CD4-positive, alpha-beta T cell treated with Interleukin-17A for 4 hours (primary cell): ENCODE measurements at places on chromosomes 11 and 22.

DNA sequence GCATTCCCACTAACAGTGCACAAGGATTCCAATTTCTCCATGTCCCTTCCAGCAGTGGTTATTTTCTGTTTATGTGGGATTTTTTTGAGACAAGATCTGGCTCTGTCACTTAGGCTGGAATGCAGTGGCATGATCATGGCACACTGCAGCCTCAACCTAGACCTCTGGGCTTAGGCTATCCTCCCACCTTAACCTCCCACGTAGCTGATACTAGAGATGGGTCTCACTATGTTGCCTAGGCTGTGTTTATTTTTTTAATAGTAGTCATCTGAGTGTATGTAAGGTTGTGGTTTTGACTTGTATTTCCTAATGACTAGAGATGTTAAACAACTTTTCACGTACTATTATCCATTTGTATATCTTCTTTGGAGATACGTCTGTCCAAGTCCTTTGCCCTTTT is 74.6 kb downstream of the KCNQ1OT1 start:
- no peak for DNase-seq

DNA sequence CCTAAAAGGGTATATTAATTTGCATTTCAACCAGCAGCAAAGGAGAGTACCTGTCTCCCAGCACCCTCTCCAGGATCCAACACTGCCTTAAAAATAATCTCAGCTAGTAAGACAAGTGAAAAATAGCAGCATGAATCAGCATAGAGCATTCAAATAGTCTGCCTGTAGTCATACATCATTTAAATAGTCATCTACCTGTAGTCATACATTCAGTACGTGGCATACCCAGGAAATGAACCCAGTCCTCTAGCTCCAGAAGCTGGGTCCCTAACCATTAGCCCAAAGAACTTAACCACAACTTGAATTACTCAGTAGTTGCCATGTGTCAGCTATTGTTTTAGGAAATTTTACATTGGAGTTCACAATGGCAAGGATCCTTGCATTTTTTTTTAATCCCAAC is 9.3 kb downstream of the TENM4 start:
- DNase-seq: no peak

DNA sequence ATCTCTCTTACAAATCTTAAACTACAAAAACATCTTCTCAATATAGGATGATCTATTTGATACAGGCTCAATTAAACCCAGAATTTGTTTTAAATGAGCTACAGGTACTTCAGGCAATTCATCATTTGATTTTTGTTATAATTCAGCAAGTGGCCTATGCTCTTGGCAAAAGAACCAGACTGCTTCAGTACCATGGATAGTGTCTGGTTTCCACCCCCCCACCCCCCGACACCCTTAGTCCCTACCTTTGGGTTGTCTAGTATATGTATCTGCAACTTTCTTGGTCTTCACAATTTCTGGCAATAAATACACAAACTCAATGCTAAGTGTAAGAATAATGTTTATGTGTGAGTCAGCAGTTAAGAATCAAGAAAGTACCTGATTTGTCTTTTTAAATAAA is 97.3 kb upstream of the API5 start:
- no peak for DNase-seq

DNA sequence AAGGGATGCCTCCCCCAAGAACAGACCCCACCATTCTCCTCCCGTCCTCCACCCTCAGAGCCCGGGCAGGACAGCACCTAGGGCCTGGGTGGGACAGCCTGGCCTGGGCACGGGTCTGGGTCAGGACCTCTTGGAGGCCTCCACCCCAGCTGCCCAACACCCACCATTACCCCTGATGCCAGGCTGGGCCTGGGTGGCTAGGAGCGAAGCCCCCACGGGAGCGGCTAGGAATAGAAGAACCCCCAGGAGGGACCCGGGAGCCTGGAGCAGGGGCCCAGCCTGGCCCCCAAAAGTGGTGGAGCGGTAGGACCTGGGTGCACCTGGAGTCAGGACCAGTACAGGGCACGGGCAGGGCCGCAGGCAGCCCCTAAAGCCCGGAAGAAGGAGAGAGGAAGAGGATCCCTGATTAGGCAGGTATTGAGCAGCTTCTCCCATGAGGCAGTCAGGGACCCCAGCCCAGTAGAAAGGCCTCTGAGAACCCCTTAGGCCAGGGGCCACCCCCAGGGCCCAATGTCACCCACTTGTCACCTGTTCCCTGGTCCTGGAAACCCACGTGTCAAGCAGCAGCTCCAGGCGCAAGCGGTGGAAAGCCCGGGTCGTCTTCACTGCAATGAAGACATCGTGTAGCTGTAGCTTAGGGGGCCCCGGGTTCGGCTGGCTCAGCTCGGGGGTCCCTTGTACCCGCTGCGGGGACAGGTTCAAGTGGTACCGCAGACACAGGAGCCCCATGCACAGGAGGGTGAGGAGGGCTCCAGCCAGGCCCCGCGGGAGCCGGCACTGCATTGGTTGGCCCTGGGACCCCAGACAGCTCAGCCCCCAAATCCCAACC is 575 bp downstream of the MFNG start:
- DNase-seq: peak; percentile 28

- DNase-seq: no peak
Measured at GRCh38 chr22:22957090-22957489, 69.5 kb downstream of the IGLL5 start.

GRCh38 chr11:123299721-123300120 is 104.7 kb upstream of the CLMP start:
- no peak for DNase-seq

DNA sequence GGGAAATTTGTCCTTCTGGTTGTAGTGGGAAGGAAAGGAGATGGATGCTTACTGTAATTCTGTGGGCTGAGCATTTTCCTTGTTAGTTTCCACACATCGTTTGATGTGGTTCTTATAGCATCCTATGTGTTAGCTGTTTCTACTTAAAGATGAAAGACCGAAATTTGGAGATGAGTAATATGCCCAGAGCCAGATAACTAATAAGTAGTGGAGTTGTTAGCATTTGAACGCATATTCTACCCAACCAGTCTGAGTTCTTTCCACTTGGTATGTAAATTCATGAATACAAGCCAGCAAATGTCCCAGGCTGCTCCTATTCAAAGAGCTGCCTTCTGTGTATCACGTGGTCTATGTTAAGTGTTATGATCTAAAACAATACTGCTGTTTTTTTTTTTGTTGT is 14.6 kb downstream of the SPECC1L start:
- DNase-seq: no peak

GRCh38 chr22:30877662-30878515 is 90.7 kb downstream of the MORC2 start:
- no peak for DNase-seq

DNA sequence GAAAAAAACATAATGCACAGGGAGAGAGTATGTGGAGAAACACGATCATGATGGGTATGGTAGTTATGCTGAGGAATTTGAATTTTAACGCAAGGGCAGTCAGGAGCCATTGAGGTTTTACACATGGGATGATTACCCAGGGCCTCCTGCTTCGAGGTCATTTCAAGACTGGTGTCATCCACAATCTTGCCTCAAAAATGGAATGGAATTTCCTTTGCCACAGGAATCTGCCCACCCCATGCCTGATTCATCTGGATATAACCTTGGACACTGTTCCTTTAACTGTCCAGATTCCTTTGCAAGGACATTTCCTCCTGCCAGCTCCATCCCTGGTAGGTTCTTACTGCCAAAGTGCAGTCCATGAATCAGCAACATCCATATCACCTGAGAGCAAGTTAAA is 655.9 kb upstream of the TENM4 start:
- DNase-seq: no peak

GRCh38 chr11:15805726-15806125 is 550.6 kb downstream of the SOX6 start:
- DNase-seq: no peak

DNA sequence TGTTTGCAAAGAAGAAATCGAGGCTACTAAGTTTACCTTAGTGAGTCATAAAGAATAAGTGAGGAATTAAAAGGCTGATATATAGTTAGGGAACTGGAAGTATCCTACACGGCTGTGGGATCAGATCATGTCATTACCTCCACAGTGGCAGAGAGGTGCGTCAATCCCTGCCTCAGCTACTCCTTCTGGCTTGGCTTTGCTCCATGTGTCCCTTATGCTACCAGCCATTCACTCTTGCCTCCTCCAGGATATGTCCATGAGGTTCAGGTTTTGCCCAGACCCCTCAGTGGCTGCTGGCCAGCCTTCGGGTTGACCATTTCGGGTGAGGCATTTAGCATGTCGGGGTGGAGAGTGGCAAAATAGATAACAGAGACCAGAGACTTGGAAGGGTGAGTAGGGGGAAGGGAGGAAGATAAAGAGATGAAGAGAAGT is 153.4 kb downstream of the LDLRAD3 start:
- DNase-seq: no peak

DNA sequence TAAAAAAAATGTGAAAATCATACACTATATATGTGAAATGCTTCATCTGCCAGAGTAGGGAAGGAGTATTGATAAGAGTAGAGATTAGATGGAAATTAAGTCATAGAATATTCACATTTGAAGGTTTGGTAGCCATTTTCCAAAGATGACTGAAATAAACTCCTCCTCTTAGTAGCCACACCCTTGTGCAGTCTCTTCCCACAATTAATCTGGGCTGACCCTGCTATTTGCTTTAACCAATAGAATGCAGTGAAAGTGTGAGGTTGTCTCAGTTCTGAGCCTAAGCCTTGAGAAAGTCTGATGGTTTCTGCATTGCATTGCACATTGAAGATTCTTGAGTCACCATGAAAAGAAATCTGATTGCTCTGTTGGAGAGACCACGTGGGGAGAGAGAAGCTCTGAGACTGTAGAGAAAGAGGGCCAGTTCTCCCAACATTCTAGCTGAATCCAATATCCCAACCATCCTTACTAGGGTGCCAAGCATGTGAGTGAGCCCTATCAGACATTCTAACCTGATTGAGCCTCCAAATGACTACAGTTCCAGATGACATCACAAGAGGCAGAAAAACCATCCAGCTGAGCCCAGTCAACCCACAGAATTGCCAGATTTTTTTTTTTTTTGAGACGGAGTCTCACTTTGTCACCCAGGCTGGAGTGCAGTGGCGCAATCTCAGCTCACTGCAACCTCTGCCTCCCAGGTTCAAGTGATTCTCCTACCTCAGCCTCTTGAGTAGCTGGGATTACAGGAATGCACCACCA is 29.4 kb upstream of the CAPRIN1 start:
- DNase-seq: no peak

GRCh38 chr11:66240781-66241136 is 27.7 kb upstream of the RAB1B start:
- no peak for DNase-seq

GRCh38 chr11:34266090-34266912 is 91.5 kb downstream of the ABTB2 start:
- peak; percentile 29 for DNase-seq

DNA sequence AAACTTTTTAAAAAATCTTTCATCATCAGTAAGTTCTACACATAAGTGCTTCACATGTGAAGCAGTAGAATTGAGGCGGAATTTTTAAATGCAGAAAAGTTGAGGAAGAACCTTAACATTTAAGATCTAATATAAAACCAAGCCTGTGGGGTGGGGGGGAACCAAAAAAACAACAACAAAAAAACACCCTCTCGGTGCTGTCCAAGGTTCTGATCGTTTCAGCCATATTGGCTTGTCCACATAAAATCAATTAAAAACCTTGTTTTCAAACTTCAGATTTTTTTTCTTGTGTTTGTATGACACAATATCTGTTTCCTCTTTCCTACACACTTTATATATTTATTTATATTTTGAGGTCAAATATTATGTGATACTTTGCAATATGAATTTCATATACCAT is 130.0 kb downstream of the WNT7B start:
- no peak for DNase-seq

GRCh38 chr11:15313862-15314261 is 199.1 kb downstream of the INSC start:
- no peak for DNase-seq

- no peak for DNase-seq
Measured at GRCh38 chr11:116445108-116446047, 327.4 kb downstream of the BUD13 start.

- DNase-seq: no peak
Measured at GRCh38 chr11:96464700-96465307, 75.0 kb downstream of the JRKL start.

GRCh38 chr22:49046546-49047361 is 780.9 kb downstream of the BRD1 start:
- DNase-seq: peak; percentile 11

GRCh38 chr11:132638423-132638822 is 893.9 kb downstream of the OPCML start:
- DNase-seq: no peak

DNA sequence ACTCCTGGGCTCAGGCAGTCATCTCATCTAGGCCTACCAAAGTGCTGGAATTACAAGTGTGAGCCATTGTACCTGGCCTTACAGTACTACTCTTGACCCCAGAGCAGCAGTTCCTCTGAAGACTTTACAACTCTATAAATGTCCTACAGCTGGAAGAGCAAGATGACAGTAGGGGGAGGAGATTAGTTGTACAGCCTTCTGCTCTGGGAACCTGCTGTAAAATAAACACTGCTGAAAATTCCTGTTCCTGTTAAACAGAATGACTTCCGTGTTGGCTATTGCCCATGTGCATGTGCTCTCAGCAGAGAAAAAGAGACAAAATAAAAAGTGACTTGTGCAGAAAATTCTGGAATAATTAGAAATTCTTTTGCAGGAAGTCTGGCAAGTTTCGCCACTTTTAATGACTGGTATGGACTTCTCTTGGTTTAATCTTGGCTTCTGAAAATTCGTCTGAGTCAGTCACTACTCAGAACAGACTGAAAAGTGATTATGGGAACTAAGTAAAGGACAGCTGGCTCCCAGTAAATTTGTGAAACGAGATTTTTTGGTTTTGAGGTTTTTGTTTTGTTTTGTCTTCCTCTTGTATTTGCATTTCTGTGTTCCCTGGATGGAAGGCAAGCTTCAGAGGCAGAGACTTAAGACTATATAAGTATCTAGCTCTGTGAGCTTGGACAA is 955.7 kb downstream of the DLG2 start:
- DNase-seq: no peak

- no peak for DNase-seq
Measured at GRCh38 chr11:79434283-79434682, 6.5 kb downstream of the TENM4 start.

GRCh38 chr22:37365950-37366349 is 61.3 kb downstream of the ELFN2 start:
- no peak for DNase-seq

DNA sequence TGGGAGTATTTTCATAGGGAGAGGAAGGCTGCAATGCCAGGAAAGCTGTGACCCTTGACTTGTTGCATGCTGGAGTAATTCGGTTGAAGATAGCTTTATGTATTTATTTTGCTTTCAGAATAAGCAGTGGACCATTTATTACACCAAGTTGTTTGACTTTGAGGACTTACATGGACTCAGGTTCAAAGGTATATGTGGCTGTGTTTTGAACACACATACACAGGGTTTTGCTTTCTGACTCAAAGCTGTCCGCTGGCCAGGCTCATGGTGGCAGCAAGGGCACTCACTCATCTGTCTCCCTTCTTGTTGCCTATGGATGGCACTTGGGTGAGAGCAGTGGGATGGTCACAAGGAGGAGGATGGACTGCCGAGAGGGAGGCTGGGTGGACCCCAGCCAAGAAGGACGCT is 6.5 kb downstream of the TIMP3 start:
- no peak for DNase-seq

GRCh38 chr22:43969021-43969878 is 14.0 kb downstream of the SAMM50 start:
- DNase-seq: no peak

- no peak for DNase-seq
Measured at GRCh38 chr11:76773921-76774361, 9.2 kb upstream of the TSKU start.
